ENCODE measurements at places on chromosomes 5 and 9.

DNA sequence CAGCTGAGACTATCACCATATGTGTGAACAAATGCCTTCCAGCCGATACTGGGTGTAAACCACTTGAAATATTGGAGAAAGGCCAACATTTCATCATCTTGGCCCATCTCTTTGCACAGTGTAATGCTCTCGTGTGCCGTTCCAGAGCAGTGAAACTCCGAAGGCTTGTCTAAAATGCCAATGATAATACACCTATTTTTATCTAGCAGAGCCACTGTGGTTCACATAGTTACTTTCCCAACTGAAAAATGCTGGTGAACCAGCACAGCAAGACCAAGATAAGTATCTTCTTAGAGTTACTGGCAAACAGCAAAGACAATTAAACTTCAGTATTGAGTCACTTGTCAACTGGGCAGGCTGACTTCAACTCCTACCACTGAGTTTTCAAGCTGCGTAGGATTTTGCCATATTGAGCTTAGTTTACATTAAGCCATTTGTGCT is 379.9 kb upstream of the ACTBL2 start:
- no peak for DNase-seq

DNA sequence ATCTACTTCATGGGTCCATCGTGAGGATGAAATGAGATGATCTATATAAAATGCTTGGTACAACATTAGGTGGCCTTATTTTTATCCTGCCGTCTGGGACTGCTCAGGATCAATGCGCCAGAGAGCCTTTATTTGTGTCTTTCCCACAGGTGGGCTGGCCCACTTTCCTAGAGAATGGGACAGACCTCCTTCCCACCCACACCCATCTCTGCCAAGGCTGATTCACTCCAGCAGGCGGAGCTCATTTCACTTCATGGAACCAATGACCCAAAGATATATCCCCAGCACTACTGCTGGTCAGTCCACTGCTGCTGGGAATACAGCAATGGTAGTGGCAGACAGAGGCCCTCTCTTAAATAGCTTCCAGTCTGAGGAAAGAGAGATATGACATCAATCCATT is 35.7 kb downstream of the TGFBI start:
- DNase-seq = no peak

DNA sequence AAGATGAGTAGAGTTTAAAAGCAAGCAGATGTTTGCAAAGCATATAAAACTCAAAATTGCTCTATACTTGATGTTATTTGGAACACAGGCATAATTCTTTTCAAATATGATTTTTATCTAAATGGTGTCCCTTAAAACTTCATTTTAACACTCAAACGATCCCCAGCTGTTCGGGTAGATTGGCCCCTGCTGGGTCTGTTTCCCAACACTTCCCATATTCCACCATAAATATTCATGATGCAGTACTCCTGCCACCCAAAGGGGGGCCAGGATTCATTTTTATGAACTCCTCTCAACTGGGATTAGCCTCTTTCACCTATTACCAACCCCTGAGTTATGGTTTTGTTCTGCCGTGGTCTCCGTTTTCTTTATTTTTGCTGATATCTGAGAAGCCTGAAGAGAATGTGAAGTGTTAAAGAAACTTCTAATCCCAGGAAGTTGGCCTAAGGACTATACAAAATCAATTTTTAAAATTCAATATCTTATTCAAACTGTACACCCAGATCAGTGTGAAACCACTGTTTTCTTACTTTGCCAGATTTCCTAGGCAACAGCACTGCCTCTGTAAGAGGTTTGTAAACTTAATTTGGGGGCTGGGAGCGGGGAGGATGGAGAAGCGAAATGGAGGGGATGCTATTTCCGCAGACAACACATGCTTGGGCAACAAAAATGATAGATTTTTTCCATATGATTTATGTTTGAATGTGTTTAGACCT is 384.1 kb downstream of the DMRT2 start:
- no peak for DNase-seq

- DNase-seq = no peak
Measured at GRCh38 chr9:122329597-122329996, 41.2 kb upstream of the PTGS1 start.

GRCh38 chr5:178314961-178315820 is 82.6 kb upstream of the PHYKPL start:
- no peak for DNase-seq

DNA sequence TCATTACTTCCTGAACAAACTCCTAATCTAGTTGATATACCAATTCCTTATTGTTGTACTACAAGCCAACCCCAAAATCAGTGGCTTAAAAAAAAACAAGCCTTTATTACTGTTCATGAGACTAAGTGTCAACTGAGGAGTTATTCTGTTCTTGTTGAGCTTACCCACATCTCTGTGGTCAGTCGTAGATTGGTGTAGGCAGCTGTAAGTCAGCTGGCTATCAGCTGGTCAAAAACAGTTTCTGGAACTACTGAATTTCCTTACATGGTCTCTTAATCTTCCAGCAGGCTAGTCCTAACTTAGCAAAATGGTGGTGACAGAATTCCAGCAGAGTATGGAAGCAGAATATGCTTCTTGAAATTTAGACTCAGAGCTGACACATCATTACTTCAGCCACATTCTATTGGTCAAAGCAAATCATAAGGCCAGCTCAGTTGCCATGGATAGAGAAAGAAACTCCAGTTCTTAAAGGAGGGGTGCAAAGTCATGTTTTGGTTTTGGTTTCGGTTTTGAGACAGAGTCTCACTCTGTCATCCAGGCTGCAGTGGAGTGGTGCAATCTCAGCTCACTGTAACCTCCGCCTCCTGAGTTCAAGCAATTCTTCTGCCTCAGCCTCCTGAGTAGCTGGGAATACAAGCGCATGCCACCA is 386.1 kb upstream of the MPDZ start:
- DNase-seq = no peak

GRCh38 chr5:73822989-73823339 is 197.0 kb downstream of the ARHGEF28 start:
- DNase-seq = no peak

DNA sequence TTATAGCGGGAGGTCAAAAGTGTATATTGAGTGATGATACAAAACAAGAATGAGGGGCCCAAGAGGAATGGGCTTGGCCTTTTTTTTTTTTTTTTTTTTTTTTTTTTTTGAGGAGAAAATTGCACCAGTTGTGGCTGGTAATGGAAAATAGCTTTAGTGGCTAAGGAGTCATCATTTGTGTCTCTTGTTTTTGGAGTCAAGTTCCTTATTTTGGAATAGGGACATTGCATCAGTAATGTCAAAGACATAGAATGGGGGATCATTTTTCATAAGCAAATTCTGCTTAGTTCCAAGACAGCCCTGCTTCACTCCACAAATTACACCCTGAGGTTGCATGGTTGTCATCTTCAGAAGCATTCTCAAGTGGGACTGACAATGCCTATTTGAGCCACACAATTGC is 137.4 kb downstream of the STK32A start:
- no peak for DNase-seq

DNA sequence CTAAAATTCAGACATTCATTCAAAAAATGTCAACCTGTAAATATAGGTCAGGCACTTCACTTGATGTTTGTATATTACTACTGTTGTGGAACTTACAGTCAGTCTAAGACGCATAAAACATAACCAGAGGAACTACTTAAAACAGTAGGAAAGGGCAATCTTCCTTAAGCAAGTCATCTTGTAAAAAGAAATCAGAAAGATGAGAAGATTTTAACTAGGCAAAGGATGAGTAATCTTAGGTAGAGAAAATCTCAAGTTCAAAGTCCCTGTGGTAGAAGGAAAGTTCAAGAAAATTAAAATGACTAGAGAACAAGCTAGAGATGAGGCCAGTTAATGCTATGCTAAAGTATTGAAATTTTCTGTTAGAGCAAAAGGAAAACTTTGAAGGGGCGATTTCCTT is 152.4 kb downstream of the RAPGEF6 start:
- DNase-seq = no peak

DNA sequence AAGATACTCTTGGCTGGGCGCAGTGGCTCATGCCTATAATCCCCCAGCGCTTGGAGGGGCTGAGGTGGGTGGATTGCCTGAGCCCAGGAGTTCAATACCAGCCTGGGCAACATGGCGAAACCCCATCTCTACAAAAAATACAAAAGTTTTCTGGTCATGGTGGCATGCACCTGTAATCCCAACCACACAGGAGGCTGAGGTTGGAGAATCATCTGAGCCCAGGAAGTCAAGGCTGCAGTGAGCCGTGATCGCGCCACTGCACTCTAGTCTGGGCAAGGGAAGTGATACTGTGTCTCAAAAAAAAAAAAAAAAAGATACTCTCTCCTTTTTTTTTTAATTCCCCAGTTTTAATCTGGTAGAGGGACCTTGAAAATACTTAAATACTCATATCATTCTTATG is 15.0 kb downstream of the ANKRD33B start:
- DNase-seq = no peak

- DNase-seq = no peak
Measured at GRCh38 chr9:93464395-93464794, 11.0 kb upstream of the FAM120AOS start.

DNA sequence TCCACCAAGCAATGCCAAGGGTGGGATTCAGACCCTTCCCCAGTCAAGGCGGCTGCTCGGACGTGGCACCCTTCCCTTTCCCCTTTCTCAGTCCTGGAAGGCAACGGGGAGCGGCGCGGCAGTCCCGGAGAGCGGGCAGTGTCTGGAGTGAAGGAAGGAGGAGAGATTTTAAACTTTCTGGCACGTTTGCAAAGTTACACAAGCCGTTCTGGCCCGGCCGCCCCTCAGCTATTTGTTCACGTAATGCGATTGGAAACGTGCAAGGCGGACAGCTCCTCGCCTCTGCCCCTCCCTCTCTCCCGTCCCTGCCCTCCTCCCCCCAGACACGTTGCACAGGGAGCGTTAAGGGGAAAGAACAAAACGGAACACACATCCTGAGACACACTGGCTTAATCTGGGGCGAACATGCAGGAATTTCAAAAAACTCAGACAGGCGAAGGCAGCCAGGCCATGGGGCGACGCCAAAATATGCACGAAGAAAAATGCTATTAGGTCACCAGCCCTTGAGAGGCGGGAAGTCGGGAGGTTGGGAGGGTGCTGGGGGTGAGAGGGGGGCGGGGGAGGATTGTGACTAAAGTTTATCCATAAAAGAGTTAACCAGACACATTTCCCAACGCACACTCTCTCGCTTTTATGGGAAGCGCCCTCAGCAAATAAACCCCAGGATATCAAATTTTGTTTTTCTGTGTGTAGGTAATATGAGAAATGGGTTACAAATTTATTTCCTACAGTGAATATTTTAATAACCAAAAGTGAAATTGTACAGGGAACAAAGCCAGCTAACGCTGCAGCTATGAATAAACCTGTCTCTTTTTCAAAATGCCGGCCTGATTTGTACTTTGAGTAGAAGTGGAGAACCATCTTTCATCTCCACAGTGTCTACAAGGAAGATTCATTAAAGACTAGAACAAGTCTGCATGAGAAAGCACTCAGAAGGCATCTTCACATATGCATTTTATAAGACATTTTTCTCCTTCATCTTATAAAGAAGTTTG is at the start of gene LOX:
Gene LOX, minus strand, starts transcription at position 144 of the 995 bp plus-strand sequence. CDS start 274 bp downstream, outside the sequence.
- peak; percentile 81 for DNase-seq

DNA sequence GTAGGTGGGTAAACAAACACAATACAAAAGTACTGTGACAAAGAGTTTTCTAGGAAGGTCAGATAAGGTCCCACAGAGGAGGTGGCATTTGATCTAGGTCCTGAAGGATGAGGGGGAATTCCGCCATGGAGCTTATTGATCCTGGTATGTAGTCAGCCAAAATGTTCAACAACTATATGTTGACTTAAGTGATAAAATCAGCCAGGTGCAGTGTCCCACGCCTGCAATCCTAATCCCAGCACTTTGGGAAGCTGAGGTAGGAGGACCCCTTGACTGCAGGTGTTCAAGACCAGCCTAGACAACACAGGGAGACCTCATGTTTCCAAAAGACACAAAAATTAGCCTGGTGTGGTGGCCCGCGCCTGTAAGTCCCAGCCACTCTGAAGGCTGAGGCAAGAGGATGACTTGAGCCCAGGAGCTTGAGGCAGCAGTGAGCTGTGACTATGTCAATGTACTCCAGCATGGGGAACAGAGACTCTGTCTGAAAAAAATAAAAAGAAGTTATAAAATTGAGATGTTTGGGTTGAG is 46.4 kb upstream of the PLIN2 start:
- DNase-seq = no peak

GRCh38 chr5:177457852-177458681 is 11.5 kb downstream of the PRR7 start:
- no peak for DNase-seq

Measured in amniotic stem cell (primary cell).